Activated T-helper 1 cell treated with anti-CD3 and anti-CD28 coated beads, Interleukin-12 subunit alpha, Interleukin-12 subunit beta, Interleukin-2, Interleukin-4 antibody, amounts not matched to agents 30 ng/mL and 10 ng/mL and 1 ng/mL, durations not matched to agents 14 hours and 24 hours and 36 hours (primary cell): ENCODE measurements at places on chromosomes 11 and 22. TPM values are rescaled to one million over a fixed set of nuclear protein-coding genes. Genes with fewer than 3 reads are reported as not detected.

- no peak overlapping the region for H3K27ac ChIP-seq
- peaks cover 9% of the 10 kb centered on the region for H3K27me3 ChIP-seq
- H3K36me3 ChIP-seq, result no peaks in the 10 kb centered on the region
- H3K4me3 ChIP-seq, result no peak overlapping the region
- no peak for DNase-seq
Measured at GRCh38 chr11:69914286-69915150, 95.3 kb upstream of the FGF3 start.

DNA sequence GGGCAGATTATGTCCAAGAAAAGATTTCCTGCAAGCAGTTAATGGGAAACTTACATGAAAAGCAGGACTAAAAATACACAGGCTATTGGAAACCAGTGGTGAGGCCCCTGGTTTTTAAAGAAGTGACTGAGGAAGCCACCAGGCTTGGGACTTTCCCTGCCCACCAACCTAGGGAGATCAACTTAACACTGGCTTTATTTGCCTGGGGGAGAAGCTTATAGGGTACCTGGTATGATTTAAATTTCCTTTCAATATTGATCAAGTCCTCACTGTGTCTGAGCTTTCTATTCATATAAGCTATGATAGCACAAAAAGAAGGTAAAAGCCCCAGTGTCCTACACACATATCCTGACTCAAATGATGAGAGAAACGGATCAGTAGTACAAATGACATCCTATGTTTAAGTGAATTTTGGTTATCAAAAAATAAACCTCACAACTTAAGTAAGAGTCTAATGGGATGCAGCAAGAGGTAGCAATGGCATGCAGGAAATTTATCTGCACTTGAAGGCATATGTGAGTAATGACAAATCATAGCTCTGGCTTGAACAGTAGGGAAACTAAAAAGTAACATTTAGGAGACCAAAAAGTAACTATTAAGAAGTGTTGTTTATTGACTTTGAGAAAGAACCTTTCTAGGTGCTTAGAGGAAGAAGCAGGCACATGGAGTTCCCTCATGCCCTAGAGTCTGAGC lies 85.3 kb downstream of the GAB2 start:
- H3K36me3 ChIP-seq, result peaks cover 22% of the 10 kb centered on the region
- H3K27me3 ChIP-seq, result no peaks in the 10 kb centered on the region
- H3K27ac ChIP-seq, result peak overlapping the region; percentile 85
- DNase-seq, result no peak
- peak overlapping the region; percentile 7 for H3K4me3 ChIP-seq

GRCh38 chr22:40289991-40290459 lies 56.3 kb upstream of the ADSL start:
- H3K4me1 ChIP-seq, result peaks cover 55% of the 10 kb centered on the region
- H3K36me3 ChIP-seq, result peaks cover 39% of the 10 kb centered on the region
- peak overlapping the region; percentile 65 for H3K4me3 ChIP-seq
- peak overlapping the region; percentile 95 for H3K27ac ChIP-seq

GRCh38 chr11:44950625-44951476 lies at the start of gene TP53I11:
TP53I11 (minus strand) TSS chr11:44950883; CDS start chr11:44938335, 12,548 bp downstream.
- no peaks in the 10 kb centered on the region for H3K36me3 ChIP-seq
- DNase-seq, result peak; percentile 47
- H3K4me1 ChIP-seq, result peaks cover 14% of the 10 kb centered on the region

DNA sequence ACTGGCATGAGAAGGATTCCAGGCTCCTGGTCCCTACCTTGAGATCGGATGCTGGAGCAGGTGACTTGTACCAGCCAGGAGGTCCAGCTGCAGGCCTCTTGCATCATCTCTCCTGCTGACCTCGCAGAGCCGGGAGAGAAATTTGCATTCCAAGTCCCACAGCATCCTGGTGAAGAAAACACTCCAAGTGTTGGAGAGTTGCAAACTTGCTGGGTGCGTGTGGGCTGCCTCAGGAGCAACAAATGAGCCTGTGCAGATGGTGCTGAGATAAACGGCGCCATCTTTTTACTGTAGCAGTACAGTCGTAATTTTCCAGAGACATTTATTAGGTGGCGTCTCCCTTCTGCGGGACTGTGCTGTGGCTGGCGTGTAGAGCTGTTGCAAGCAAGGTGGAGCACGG lies 32.1 kb upstream of the ZBTB16 start:
- no peak overlapping the region for H3K27ac ChIP-seq
- peaks cover 11% of the 10 kb centered on the region for H3K27me3 ChIP-seq
- no peak for DNase-seq

GRCh38 chr11:83574519-83574918 lies 288.4 kb upstream of the CCDC90B start:
- H3K27me3 ChIP-seq, result no peaks in the 10 kb centered on the region
- no peak overlapping the region for H3K4me3 ChIP-seq
- no peaks in the 10 kb centered on the region for H3K36me3 ChIP-seq

DNA sequence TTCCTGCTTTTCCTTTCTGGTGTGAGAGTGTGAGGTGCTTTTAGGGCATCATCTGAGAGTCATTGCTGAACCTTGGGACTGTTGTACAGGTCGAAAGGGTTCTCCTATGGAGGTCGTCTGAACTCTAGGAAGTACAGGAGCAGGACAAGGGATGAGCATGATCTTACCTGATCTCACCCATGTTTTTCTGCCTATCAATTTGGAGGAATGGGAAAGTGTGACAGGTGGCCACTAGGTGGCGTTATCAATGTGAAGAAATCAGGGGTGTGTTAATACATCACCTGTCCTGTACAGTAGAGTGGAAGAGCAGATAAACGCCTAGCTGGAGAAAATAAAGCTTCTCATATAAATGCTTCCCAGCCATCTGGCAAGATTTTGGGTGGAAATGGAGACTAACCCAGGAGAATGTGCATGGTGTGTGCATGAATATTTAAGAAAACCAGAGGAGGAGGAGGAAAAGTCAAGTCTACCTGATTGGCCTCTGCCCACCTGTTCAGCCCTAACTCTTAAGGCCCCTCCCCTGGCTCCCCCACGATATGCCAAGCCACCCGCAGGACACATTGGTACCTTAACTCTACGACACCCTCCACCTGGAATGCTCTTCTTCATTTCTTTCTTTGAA lies 72.0 kb upstream of the NARS2 start:
- no peaks in the 10 kb centered on the region for H3K36me3 ChIP-seq
- H3K27ac ChIP-seq, result peak overlapping the region; percentile 5
- peak; percentile 31 for DNase-seq
- H3K27me3 ChIP-seq, result no peaks in the 10 kb centered on the region
- H3K4me1 ChIP-seq, result peaks cover 36% of the 10 kb centered on the region

DNA sequence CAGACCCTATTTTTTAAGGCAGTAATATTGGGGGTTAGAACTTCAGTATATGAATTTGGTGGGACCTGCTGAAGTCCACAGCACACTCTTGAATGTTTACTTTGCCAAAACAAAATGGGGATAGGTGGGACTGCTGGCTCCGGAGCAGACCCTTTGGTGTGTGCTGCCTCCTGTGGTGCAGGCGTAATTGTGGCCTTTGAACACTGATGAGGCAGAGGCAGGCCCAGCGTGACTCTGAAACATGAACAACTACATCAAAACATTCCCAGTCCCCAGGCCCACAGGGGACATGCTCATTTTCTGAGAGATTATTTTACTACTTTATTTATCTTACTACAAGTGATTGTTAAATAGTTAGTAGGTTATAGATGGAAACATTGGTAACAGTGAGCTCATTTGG lies 225.0 kb upstream of the TBCEL start:
- no peak for DNase-seq
- no peak overlapping the region for H3K27ac ChIP-seq
- H3K4me3 ChIP-seq, result no peak overlapping the region
- no peaks in the 10 kb centered on the region for H3K4me1 ChIP-seq
- no peaks in the 10 kb centered on the region for H3K36me3 ChIP-seq
- H3K27me3 ChIP-seq, result peaks cover 1% of the 10 kb centered on the region

- H3K27ac ChIP-seq, result no peak overlapping the region
- peaks cover 16% of the 10 kb centered on the region for H3K4me1 ChIP-seq
- H3K36me3 ChIP-seq, result no peaks in the 10 kb centered on the region
Measured at GRCh38 chr11:59281177-59281576, 68.5 kb upstream of the MPEG1 start.

DNA sequence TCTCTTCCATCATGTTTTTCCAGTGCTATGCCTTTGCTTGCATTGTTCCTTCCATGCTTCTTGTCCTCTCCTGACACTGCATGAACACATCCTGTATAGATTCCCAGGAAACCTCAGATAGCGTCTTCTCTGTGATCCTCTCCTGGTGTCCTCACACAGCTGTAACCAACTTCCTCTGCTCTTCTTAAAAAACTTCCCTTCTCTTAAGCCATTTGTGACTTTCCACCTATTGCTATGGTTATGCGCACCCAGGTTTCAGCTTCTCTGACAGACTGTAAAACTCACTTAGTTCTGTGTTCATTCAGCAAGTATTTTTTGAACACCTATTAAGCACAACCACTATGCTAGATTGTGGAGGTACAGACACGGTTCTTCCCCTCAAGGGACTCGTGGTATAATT lies 5.1 kb upstream of the APLP2 start:
- H3K27ac ChIP-seq, result no peak overlapping the region
- DNase-seq, result no peak
- no peak overlapping the region for H3K4me3 ChIP-seq
- peaks cover 33% of the 10 kb centered on the region for H3K27me3 ChIP-seq
- H3K36me3 ChIP-seq, result no peaks in the 10 kb centered on the region

- no peak overlapping the region for H3K4me3 ChIP-seq
- DNase-seq, result no peak
Measured at GRCh38 chr11:4682623-4683419, 14.8 kb downstream of the OR51E2 start.

DNA sequence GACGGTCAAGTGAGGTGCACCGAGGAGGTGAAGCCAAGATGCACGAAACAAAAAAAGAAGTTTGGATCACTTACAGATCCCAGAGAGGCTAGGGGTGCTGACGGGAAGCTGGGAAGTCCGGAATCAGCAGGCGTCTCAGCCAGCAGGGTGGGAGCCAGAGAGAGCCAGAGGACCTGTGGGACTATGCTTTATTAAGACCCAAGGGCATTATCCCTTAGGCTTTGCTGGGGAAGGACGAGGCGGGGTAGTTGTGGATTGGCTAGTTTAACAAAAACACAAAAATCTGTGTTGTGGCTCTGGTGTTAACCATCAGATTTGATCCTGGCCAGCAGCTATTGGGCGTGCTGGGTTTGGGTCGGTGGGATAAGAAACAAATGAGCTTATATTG lies 427.1 kb downstream of the DYNC2H1 start:
- H3K4me3 ChIP-seq, result no peak overlapping the region
- no peaks in the 10 kb centered on the region for H3K4me1 ChIP-seq
- no peak for DNase-seq
- no peaks in the 10 kb centered on the region for H3K36me3 ChIP-seq
- no peak overlapping the region for H3K27ac ChIP-seq
- no peaks in the 10 kb centered on the region for H3K27me3 ChIP-seq

DNA sequence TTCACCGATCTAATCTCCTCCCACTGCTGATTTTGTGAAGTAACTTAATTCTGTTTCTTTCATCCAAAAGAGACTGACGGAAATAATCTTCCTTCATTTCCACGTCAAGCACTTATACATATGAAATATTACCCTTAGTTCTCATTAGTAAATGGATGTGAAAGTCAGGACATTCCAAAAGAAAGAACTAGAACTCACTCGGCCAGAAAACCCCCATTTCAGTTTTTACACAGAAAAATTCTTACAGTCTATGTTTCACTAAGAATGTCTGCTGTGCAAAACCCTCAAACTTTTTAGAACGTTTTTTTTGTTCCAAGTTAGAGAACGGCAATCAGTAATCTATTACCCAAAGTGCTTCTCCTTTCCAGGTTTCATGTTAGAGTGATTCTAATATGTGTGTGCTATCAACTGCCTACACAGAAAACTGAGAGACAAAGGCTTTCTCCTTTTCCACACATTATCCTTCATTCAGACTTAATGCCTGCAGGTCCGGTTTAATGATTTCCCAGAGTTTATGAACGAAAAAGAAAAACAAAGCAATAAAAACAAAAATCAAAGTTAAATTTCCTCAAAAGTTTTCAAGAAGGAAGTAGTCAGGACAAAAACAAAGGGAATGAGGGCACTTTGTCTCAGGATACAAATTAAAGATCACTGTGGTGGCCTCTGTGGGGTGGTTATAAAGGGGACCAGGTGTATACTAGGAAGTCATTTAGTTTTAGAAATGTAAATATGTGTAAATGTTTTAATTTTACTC lies 11.3 kb upstream of the SESN3 start:
- H3K4me1 ChIP-seq, result peaks cover 7% of the 10 kb centered on the region
- no peak for DNase-seq
- H3K4me3 ChIP-seq, result no peak overlapping the region
- H3K27me3 ChIP-seq, result peaks cover 2% of the 10 kb centered on the region

GRCh38 chr11:117145393-117145761 lies 1.3 kb downstream of the PAFAH1B2 start:
- H3K27me3 ChIP-seq, result peaks cover 5% of the 10 kb centered on the region
- peak overlapping the region; percentile 87 for H3K27ac ChIP-seq
- H3K4me1 ChIP-seq, result peaks cover 29% of the 10 kb centered on the region
- no peak for DNase-seq

- no peak overlapping the region for H3K27ac ChIP-seq
- H3K27me3 ChIP-seq, result peaks cover 2% of the 10 kb centered on the region
- H3K4me3 ChIP-seq, result no peak overlapping the region
- no peaks in the 10 kb centered on the region for H3K36me3 ChIP-seq
- no peaks in the 10 kb centered on the region for H3K4me1 ChIP-seq
Measured at GRCh38 chr11:6650980-6651379, 4.6 kb downstream of the DCHS1 start.

DNA sequence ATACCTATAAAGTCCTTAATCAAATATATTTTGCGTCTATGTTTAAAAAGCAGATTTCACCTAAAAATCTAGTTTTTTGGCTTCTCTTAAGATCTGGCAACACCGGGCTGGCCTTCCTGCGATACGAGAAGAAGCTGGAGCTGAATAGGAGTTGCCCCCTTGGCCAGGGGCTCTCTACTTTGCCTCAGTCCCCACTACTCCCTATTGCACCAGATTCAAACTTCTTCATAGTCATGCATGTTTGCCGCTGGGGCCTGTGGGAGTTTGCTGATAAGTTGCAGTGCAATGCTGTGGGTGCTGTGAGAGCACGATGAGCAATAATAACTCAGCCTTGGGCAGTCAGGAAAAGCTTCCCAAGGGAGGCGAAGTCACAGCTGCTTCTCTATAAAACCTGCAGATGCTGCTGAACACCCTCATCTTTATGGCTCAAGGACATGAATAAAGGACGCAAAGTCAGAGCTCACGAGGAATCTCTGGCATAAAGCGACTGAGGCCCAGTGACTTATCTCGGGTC lies 15.2 kb upstream of the EIF3D start:
- DNase-seq, result no peak
- H3K36me3 ChIP-seq, result peaks cover 3% of the 10 kb centered on the region
- H3K27ac ChIP-seq, result no peak overlapping the region
- no peaks in the 10 kb centered on the region for H3K27me3 ChIP-seq
- no peak overlapping the region for H3K4me3 ChIP-seq

DNA sequence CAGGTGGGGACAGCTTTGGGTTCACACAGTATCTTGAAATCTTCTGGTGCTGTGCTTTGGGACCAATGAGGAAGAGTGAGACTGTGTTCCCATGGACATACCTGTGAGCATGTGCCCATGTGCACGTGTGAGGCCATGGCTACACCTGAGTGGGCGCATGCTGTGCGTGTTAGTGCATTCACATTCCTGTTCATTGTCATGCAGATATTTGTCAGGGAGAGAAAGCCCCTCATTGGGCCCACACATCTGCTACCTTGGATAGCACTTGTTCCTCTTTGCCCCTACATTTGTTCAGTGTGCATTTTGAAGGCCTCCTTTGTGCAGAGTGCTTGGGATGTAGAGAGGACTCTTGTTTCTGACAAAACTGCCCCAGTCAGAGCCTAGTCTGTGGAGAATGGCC lies 154.3 kb upstream of the E2F8 start:
- H3K27me3 ChIP-seq, result peaks cover 3% of the 10 kb centered on the region
- peaks cover 7% of the 10 kb centered on the region for H3K4me1 ChIP-seq
- H3K4me3 ChIP-seq, result no peak overlapping the region
- DNase-seq, result no peak
- H3K27ac ChIP-seq, result no peak overlapping the region

The ARHGAP42 gene
- 0.10 and 0.24 TPM in 2 replicates for total RNA-seq

The SLC37A2 gene
- total RNA-seq, result 0.13 and 0.17 TPM in 2 replicates

The HPX gene
- 1.2 TPM in 1 of 2 replicates, not detected in the other for total RNA-seq

The SLC22A12 gene
- not detected in 2 replicates for total RNA-seq

The WNT11 gene
- 0.39 TPM in 1 of 2 replicates, not detected in the other for total RNA-seq

The GNAZ gene
- total RNA-seq, result 0.75 and 0.93 TPM in 2 replicates
